ENCODE measurements at places on chromosomes 12 and 14.

GRCh38 chr14:64465831-64466554, 694 bp downstream of the AKAP5 start:
- peak; percentile 81 for DNase-seq

DNA sequence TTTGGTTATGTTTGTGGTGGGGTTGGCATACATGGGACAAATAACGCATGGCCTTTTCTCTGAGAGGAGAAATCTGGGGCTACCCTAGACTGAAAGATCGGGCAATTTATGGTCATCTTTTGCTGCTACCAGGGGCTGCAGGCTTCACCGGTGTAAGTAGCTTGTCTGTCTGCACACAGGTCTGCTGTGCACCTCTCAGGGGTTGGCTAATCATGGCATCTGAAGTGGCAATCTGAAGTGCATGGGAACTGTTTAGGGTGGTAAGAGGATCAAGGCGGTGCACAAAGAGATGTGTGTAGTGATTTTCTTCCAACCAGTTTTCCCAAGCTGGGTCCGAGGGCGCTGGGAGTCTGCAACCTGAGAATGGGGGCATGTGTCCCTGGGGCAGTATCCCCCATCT, 141.3 kb downstream of the EMP1 start:
- DNase-seq = no peak

DNA sequence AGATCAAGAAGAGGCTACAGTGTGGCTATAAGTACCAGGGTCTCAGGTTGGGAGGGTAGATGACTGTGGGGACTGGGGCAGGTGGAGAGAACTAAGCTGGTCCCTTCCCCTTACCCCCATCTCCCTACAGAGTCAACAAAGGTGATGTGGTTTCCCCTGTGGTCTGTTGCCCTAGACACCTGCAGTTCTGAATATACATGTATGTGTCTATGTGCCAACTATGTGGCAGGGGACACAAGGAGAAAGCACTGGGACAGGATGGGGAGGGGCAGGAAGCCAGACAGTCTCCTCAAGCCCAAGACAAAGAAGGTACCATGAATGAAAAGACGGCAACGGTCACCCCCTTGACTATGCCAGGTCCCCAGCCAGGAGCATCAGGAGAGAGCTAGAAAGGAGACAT, 4.5 kb upstream of the HDAC7 start:
- DNase-seq = no peak

DNA sequence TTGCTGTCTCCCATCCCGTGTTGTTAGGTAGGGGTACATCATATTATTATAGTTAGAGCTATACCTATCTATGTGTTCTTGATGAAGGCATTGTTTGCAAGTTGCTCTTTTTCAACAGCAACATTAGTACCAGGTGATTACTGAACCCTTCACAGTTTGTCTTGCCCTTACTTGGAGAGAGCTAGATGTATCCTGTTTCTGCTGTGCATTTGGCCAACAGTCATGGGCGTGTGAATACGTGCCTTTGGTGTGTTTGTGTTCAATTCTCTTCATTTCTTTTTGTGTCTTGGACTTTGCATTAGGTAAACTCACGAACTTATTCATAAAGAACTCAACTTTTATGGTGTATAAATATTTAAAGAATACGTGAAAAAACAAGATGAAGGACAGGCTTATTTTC, 14.3 kb downstream of the ARF6 start:
- no peak for DNase-seq

DNA sequence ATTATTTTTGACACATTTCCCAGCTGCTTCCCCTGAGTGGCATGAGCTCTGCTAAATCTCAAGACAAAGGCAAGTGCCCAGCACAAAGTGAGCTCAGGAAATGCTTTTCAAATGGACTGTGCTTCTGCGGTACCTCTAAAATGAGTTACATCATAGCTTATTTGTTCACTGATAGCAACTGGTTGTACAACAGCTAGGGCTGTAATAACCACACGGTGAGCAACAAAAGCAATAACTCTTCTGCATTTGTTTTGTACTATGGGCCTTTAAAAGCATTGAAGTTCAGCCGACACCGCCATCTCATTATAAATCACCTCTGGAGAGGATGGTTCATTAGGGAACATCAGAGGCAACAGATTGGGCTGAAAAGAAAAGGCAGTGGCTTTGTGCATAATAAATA, 475.0 kb downstream of the GLT1D1 start:
- no peak for DNase-seq

GRCh38 chr12:29698756-29699155, 85.0 kb downstream of the TMTC1 start:
- no peak for DNase-seq
